ENCODE measurements at places on chromosomes 6 and 20.

DNA sequence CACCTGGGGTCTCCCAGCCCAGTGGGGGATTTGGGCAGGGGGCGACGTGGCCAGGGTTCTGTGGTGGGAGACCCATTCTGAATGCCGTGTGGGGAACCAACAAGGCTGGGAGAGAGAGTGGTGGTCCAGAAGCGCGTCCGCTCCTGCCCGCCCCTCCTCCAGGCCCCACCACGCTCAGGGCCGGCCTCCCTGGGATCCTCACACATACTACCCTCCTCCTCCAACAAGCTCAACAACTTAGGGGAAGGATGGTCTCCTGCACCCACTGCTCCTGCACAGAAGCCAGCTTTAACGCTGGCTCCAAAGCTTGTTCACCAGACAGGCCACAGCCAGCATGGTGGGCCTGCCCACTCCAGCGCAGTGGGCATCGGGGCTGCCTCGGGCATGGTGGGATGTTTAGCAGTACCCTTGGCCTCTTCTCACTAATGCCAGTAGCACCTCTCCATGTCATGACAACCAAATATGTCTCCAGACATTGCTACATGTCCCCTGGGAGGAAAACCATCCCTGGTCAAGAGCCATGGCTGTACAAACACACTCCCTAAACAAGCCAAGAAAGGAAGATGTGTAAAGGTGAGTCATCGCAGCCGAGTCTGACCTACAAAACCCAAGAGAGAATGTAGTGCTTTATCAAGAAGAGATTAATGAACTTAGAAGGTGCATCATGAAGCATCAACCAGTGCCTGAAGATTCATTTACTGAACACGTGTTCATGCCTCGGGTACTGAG is 75.7 kb downstream of the BMP7 start:
- no peak for DNase-seq

- no peak for DNase-seq
These were observed 296.4 kb upstream of the CDH4 start for GRCh38 chr20:60955706-60956105.

GRCh38 chr20:47547034-47547387 is 45.3 kb downstream of the NCOA3 start:
- DNase-seq, result no peak

- DNase-seq, result no peak
These were observed 57.9 kb downstream of the SESN1 start for GRCh38 chr6:109036574-109037294.

- DNase-seq, result no peak
These were observed at the start of gene ADTRP for GRCh38 chr6:11778648-11779328. TSS of gene ADTRP (minus strand) at chr6:11778803. CDS start at chr6:11778759, 44 bp downstream.

DNA sequence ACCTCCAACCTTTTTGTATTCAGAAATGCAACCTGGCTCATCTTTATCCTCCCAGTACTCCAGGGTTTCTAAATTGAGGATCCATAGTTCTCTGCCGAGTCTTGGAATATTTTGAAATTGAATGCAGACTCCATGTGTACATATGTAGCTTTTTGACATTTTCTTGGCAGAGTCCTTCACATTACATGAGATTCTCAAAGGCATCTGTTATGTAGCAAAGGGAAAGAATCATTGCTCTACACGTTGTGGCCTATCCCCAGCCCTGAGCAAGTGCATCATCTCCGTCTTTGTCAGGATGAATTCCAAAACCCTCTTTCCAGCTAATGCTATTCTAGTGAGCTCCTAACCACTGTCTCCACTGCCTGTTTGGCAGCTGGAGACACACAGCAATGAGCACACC is 742.9 kb downstream of the DHX35 start:
- DNase-seq, result no peak

GRCh38 chr20:40640667-40641066 is 48.4 kb downstream of the MAFB start:
- no peak for DNase-seq

- no peak for DNase-seq
These were observed 22.9 kb upstream of the ARMC2 start for GRCh38 chr6:108825326-108825725.

GRCh38 chr6:25404091-25404490 is 124.9 kb downstream of the CARMIL1 start:
- no peak for DNase-seq
